ENCODE measurements at places on chromosomes 11 and 22.

- DNase-seq, result no peak
Observed at GRCh38 chr11:85903406-85903805, 48.2 kb downstream of the CCDC83 start.

GRCh38 chr11:33347490-33348125 is 90.4 kb downstream of the HIPK3 start:
- DNase-seq, result no peak

DNA sequence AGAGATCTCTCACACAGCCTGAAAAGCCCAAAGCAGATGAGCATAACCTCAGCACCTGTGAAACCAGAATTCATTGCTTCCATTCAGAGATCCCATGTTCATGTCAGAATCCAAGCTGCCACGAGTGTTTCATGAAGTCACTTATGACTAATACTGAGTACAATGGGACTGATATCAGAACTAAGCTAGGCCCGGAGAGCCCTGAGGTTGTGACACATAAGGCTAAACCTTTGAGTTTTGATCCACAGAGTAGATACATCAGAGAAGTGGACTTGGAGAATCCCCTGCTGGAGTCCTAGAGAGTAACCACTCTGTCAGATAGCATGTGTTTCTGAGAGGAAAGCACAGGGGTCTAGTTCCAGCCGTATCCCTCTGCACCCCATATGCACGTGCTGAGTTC is 890 bp upstream of the GLYATL1 start:
- DNase-seq, result no peak

GRCh38 chr22:36447632-36448031 is 33.8 kb downstream of the TXN2 start:
- no peak for DNase-seq

DNA sequence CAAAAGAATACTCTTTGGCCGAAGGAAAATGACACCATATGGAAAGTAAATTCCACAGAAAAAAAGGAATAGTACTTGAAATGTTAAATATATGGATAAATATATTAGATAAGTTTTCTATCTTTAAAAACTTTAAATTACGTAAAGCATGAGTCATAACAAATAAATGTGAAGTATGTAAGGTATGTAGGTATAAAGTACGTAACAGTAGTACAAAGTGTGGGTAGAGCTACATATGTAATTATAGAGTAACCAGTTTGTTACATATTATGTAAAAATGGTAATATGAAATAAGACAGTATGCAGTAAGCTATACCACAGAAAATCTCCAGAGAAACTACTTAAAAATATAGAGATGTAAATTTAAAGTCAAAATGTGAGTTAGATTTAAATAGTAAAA is 582.3 kb upstream of the CHORDC1 start:
- DNase-seq, result no peak

- DNase-seq, result no peak
Observed at GRCh38 chr11:69132301-69132670, 23.4 kb upstream of the SMIM38 start.

DNA sequence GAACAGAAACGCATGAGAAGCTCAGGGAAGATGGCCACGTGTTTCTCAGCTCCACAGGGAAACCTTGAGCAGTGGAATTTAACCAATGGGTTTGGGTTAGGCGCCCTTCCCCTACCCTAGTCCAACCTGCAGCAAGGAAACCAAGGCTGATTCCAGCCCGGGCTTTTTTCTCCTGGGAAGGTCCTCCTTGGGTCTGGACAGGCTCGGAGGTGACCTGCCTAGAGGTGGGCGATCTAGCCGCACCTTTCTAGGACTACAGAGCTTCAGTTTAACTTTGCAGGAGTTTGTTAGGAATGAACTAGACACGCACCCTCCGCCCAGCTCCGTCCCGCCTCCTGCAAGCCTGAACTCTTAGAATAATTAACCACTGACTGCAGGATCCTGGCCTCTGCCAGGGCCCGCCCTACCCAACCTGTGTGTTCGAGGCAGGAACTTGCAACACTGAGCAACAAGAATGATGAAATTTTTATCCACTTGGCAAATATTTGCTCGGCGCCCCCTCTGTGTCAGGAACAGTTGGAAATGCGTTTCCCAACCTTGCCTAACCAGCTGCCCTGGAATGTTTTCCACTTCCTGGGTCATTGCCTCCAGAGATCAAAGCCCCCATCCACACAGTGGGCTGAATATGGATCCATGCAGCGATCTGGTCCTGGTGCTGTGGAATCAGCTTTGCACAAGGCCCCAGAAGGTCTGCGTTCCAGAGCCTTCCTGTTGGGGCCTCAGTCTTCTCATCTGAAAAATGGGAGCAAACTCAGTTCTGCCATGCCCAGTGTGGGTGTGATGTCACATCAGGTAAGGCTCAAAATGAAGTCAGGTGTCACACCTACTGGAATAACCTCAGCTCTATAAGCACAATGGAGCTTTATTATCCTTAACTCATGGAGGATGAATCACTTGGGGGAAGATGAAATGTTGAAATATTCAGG is 13.3 kb downstream of the MPST start:
- no peak for DNase-seq

- DNase-seq, result no peak
Observed at GRCh38 chr11:49995565-49995964, 13.2 kb upstream of the OR4C12 start.

DNA sequence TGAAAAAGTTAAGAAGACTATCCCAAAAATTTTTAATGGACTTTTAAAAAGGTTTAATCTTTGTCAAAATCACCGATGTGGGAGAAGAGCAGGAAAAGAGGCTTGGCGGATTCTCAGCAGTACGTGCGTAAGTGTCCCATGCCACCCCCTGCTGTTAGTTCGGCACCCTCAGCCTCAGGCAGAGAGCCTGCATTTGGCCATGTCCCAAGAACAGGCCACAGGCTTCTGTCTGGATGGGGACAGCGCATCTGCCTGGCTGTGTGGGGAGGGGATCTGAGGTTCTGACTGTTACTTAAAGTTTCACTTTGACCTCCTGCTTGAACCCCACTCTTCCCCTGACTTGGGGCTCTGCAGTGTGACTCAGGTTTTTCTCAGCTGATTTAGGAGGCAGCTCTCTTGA is 35.3 kb downstream of the EXT2 start:
- no peak for DNase-seq

GRCh38 chr11:30683176-30683575 is 97.0 kb upstream of the MPPED2 start:
- DNase-seq, result no peak

GRCh38 chr11:108768370-108768769 is 103.5 kb downstream of the DDX10 start:
- no peak for DNase-seq

Measured in stimulated activated CD4-positive, alpha-beta T cell treated with anti-CD3 and anti-CD28 coated beads, TNF-alpha, amount 100 ng/mL, for 4 hours (primary cell).